Ascending aorta (tissue), 2 donors: ENCODE measurements at places on chromosomes 7 and 10.

GRCh38 chr10:31615129-31615528, 296.1 kb downstream of the ZEB1 start:
- no peak for DNase-seq

DNA sequence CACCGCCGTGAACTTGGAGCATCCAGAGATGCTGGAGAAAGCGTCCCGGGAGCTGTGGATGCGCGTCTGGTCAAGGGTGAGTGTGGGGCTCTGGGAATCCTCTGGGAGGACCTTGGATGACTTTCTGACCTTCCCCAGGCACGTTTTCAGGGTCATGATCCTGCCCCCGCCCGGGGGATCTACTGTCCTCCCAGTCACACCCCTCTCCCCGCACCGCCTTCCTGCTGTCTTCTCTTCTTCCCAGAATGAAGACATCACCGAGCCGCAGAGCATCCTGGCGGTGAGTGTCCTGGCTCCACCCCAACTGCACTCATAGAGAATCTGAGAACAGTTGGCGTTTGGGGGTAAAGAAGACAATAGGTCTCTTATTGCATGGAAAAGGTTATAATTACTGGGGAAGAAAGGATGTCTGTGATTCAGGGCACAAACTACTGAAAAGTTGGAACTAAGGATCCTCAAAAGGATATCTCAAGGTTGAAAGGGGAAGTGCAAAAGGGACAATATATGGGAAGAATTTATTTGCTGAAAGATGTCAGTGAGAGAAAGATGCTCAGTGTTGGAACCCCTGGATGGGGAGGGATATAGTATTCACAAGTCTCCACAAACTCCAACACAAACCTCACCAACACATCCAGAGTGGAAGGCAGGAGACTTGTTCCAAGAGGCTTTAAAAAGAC, 1.9 kb downstream of the GSTK1 start:
- DNase-seq, result no peak

GRCh38 chr7:40455485-40455884, 320.7 kb downstream of the SUGCT start:
- DNase-seq, result no peak

- DNase-seq, result no peak
Measured at GRCh38 chr7:128807191-128807590, 15.4 kb downstream of the CCDC136 start.

DNA sequence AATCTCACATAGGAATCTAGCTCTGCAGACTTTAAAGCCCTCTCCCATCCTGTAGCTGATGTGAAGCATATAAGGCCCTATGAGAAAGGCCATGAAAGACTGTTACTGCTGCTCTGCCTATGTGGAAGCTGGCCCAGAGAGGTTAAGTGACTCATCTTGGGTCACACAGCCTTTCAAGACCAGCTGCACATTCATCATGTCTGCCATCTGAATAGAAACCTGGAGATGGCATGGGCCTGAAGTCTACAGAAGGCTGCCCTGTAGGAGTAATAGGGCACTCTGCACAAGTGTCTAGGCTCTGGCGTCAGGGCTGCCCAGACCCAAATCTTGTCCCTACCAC, 59.4 kb upstream of the COL13A1 start:
- no peak for DNase-seq

- no peak for DNase-seq
Measured at GRCh38 chr7:12993025-12993424, 305.6 kb downstream of the ARL4A start.

GRCh38 chr10:35487336-35488034, 117.7 kb upstream of the GJD4 start:
- DNase-seq, result no peak

DNA sequence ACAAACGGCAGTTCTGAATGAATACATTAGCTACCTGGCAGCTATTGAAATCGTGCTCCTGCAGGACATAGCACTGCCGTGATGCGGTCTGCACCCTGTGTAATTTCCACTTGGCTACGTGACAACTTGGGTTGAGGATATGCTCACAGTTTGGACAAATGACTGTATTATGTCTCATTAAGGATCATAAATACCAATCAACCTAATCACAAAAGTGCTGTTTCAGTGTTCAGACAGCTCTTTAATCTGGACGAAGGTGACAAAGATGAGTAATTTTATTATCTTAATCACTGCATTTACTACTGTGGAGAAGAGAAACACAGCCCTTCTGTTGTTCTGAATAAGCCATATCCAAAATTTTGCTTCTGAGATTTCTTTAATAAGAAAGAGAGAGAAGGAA, 210.8 kb upstream of the PFKP start:
- DNase-seq, result no peak

GRCh38 chr10:107104026-107104652, 60.4 kb downstream of the SORCS1 start:
- DNase-seq, result no peak

DNA sequence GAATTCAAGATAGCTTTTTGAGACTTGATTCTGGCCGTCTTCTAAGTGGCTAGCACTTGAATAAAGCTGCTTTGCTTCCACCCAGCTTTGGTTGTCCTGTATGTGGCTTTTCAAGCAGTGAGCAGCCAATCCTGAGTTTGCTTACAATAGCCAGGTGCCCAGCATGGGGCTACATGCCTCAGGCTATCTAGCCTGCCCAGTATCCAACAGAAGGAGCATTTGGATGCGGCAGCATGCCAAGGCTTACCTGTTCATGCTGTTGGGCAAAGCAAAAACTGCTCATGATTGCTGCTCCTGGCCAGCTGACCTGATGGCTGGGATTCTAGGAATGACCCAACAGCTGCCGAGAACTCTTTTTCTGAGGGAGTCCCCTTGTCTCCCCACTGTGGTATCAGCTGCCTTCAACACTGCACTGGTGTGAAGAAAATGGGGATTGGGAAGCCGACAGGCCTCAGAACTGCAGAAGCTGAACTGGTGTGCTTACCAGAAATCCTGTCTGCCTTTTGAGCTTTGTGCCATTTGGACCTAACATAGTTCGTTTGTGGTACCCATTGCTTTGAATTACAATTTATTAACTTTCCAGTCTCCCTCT, 618.9 kb upstream of the IGFBP3 start:
- DNase-seq, result no peak

DNA sequence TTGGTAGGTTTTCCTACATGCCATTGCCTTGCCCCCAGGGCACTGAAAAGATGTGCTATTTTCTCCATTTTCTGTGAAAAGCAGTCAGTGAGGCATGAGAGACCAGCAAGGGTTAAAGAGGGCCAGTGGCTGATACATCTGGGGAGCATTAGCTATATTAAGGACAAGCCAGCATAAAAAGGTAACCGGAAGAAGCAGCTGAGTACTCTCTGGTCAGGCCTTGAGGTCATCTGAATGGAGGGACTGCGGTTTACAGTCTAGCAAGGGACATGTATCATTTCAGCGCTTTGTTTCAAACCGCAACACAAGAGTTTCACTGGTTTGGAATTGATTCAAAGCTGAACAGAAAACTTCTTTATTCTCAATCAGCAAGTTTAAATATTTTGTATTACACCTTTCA, 120.4 kb downstream of the EPDR1 start:
- DNase-seq, result no peak

DNA sequence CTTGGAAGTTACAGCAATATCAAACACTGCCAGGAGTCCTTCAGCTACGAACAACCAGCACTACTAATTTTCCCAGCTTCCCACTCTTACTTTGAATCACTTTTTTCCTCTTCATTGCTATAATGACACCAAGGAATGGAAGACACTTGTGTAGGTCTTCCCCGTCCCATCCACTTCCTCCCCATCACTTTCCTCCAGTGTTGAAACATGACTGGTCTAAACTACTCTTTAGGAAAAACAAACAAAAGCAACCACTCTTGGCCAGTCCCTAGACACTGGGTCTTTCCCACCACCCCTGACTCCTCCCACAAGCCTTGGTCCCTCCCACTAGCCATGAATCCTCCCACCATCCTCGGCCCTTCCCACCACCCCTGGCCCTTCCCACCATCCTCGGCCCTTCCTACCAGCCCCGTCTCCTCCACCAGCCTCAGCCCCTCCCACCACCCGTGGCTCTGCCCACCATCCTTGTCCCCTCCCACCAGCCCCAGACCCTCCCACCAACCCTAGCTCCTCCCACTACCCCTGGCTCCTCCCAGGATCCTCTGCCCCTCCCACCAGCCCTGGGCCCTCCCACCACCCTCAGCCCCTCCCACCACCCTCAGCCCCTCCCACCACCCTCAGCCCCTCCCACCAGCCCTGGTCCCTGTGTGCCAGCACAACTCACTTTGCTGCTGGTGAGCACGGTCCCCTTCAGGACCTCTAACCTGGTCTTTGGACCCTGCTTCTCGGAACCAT, 68.5 kb downstream of the CXCL12 start:
- no peak for DNase-seq

DNA sequence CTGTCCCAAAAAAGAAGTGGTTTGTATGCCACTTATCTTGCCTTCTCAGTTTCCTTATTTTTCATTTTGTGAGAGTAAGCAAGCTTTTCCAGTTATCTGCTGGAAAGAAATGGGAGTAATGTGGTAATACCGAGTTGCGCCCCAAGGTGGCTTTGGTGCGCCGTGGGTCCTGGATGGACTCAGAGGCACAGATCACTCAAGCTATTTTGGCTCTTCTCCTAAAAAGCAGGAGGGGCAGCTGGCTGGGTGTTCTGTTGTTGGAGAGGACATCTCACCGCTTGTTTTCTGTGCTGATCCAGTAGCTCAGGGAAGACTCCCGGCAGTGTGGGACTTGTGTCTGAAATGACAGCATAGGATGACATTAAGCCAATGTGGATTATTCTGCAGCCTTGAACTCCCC, 16.4 kb downstream of the PRKRIP1 start:
- DNase-seq, result no peak

GRCh38 chr7:90747516-90747915, 151.4 kb downstream of the CDK14 start:
- DNase-seq, result no peak

- no peak for DNase-seq
Measured at GRCh38 chr10:51567271-51567670, 132.1 kb downstream of the CSTF2T start.

- no peak for DNase-seq
Measured at GRCh38 chr7:29860186-29860585, 53.9 kb downstream of the WIPF3 start.

- no peak for DNase-seq
Measured at GRCh38 chr10:118986815-118987790, 42.4 kb upstream of the NANOS1 start.

GRCh38 chr10:21314906-21315644, 210.4 kb downstream of the SKIDA1 start:
- DNase-seq, result no peak

DNA sequence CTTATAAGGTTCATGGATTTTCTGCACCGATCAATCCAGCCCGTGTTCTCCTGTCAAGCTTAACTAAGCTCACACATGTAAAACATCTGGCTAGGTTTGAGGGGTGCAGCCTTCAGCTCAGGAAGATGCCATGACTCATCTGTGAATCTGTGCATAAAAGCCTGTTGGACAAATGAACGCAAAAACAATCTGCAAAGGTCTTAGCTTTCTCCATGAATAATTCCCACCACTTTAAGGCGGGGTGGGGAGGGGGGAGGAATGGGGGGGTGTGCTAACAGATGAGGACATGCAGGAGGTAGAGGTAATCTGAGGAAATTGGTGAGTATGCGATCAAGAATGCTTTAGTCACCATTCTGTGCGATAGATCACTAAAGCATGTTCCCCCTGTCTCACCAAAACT, 4.8 kb downstream of the DOCK4 start:
- DNase-seq, result no peak

- DNase-seq, result no peak
Measured at GRCh38 chr7:130921391-130922180, 187.6 kb upstream of the KLF14 start.

DNA sequence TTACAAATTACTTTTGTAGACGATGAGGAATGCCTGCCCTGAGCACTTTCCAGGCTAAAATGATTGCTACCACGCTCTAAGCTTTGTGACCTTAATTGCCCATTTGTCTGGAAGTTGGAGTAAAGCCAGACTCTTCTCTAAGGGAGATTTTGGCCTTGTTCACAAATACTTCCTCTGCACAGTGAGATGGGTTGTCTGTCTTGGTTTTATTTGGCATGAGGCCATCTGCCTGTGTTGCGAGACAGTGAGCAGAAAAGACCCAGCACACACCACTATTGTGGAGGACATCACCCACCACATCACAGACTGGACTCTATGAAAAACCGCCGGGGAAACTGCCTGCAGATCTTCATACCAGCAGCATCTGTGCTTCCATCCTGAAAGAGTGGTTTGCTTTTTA, 138.4 kb downstream of the BICC1 start:
- DNase-seq, result no peak

DNA sequence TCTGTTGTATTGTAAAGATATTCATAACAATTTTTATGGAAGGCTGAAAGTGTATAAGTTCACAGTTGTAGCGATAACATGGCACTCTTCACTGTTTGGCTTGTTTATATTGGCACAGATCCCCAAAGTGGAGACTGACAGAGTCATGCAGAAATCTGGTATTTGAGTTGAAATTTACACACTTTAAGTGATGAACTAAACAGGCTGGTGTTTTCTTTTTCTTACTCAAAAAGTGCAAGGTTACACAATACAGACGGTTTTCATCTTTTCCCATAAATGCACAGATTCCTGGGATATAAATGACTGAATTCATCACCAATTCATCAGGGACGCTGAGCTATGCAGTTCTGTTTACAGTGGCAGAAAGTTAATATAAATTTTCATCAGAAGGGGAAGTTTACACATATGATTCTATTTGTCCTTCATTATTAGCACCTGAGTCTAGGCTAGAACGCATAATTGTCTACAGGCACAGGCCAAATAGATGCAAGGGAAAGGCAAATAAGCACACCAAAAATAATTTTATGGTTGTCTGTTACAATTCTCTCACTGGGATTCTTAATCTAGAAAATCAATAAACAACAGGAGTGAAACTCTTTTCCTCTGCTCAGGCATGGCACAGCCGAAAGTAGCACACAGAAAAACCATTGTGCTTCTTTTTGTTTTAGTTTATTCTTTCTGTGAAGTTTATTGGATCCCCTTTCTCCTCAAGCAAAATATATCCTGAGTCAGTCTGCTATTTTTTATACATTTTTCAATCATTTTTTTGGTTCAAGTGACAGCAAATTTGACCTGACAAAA, 88.0 kb downstream of the FOXP2 start:
- no peak for DNase-seq

GRCh38 chr10:131184503-131184902, 127.0 kb downstream of the TCERG1L start:
- no peak for DNase-seq

GRCh38 chr10:66999762-67000545, 74.1 kb downstream of the LRRTM3 start:
- no peak for DNase-seq

DNA sequence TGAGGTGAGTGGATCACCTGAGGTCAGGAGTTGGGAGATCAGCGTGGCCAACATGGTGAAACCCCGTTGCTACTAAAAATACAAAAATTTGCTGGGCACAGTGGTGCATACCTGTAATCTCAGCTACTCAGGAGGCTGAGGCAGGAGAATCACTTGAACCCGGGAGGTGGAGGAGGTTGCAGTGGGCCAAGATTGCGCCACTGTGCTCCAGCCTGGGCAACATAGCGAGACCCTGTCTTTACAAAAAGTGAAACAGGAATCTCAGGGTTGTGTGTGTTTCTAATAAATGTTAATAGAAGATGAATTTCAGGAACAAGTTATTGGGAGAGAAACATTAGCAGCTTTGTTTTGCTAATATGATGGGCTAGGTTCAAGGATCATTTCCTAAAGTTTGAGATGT, 19.9 kb downstream of the PPP2R2D start:
- no peak for DNase-seq
